ENCODE measurements at places on chromosomes 13 and 19. TPM values are rescaled to one million over a fixed set of nuclear protein-coding genes. Genes with fewer than 3 reads are reported as not detected.
A peak's percentile ranks its signal among the peaks of the same experiment; 100 is the strongest.

Gene CEACAM19
- total RNA-seq: 0.20 TPM

Gene KIR3DL1
- not detected for total RNA-seq

Gene STARD13
- total RNA-seq: 10.6 TPM

DNA sequence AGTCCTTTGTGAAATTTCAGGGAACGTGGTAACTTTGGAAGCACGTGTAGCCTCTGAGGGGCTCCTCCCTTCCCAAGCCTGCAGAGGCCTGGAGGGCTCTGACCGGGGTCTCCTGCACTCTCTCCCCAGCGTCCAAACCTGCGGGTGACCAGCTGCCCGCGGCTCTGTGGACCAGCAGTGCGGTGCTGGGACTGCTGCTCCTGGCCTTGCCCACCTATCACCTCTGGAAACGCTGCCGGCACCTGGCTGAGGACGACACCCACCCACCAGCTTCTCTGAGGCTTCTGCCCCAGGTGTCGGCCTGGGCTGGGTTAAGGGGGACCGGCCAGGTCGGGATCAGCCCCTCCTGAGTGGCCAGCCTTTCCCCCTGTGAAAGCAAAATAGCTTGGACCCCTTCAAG, 2.7 kb upstream of the TPGS1 start:
- DNase-seq: no peak

- DNase-seq: peak; percentile 70
These were observed 2.7 kb upstream of the ZFP82 start for GRCh38 chr19:36420961-36421748.

DNA sequence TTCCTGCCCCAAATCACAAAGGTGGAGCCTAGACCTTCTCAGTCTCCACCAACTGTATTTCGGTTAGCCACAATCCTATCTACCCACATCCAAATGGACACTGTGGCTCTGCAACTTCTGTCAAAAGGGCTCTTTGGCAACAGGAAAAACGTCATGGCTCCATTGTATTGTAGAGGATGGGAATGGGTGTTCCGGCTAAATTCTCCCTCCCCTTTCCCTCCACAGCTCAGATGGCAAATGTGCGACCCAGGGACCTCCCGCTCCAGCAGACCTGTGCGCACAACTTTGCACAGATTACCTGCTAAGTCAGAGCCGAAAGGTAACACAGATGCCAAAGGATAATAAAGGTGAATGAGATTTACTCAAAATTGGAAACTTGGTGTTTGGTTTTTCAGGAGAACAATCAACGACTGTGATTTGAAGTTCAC, 968 bp upstream of the KL start:
- DNase-seq: no peak
